ENCODE measurements at places on chromosomes 2 and 18. TPM values are rescaled to one million over a fixed set of nuclear protein-coding genes. Genes with fewer than 3 reads are reported as not detected.

SULT1C4 gene
- total RNA-seq = not detected

HOXD11 gene
- not detected for total RNA-seq

UGT1A3 gene
- total RNA-seq = not detected

FAHD2A gene
- 33.6 TPM for total RNA-seq

GPBAR1 gene
- 0.24 TPM for total RNA-seq

LINC00305 gene
- total RNA-seq = not detected

CFC1 gene
- total RNA-seq = not detected

PRKAG3 gene
- total RNA-seq = not detected

TMEM150A gene
- 3.4 TPM for total RNA-seq

RNF152 gene
- 0.10 TPM for total RNA-seq

FOXI3 gene
- not detected for total RNA-seq

AQP12A gene
- total RNA-seq = not detected

TMEM247 gene
- not detected for total RNA-seq

DNA sequence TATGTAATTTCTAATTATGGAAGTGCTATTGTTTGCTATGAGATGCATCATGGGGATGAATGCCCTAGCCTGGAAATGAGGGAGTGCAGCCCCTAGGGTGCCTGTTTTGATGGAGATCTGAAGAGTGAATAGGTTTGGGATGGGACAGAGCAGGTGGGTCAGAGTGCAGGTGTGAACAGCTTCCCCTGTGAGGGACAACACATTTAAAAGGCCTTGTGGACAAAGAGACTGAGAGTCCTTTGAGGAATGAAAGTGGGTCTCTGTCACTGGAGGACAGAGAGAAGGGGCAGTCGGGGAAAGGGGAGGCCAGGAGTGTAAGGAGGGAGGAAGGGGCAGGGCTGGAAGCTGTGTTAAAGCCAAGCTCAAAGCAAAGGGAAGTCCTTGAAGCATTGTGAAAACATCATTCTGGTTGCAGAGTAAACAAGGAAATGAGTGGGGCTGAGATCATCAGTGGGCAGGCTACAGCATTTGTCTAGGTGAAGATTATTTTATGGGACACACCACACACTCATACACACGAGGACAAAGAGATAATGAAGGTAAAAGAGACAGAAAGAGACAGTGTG, 877.6 kb downstream of the SLC4A3 start:
- no peak overlapping the region for H3K4me3 ChIP-seq
- H3K4me1 ChIP-seq = no peaks in the 10 kb centered on the region

DNA sequence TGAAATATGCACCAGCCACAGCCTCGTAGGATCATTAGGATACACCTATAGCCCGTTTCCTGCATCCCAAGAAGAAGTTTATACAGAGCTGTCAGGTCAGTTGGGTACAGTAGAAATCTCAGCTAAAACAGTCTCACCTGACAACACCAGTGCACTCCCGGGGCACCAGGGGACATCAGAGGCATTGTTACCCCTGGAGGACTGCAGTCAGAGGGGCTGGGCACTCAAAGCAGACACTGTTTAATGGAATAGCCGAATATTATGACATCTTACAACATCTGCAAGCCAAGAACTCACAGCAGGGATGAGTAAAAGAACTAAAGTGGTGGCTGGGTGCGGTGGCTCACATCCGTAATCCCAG, 93.0 kb upstream of the ID2 start:
- DNase-seq = no peak
- peaks cover 22% of the 10 kb centered on the region for H3K27me3 ChIP-seq
- H3K4me3 ChIP-seq = no peak overlapping the region
- no peak overlapping the region for H3K27ac ChIP-seq

GRCh38 chr2:118246079-118246478, 157.8 kb downstream of the INSIG2 start:
- H3K27ac ChIP-seq = no peak overlapping the region
- no peak for DNase-seq
- H3K4me3 ChIP-seq = no peak overlapping the region
- no peaks in the 10 kb centered on the region for H3K36me3 ChIP-seq

GRCh38 chr2:207474863-207475485, 54.8 kb upstream of the CREB1 start:
- DNase-seq = no peak
- no peak overlapping the region for H3K4me3 ChIP-seq
- H3K27me3 ChIP-seq = no peaks in the 10 kb centered on the region

DNA sequence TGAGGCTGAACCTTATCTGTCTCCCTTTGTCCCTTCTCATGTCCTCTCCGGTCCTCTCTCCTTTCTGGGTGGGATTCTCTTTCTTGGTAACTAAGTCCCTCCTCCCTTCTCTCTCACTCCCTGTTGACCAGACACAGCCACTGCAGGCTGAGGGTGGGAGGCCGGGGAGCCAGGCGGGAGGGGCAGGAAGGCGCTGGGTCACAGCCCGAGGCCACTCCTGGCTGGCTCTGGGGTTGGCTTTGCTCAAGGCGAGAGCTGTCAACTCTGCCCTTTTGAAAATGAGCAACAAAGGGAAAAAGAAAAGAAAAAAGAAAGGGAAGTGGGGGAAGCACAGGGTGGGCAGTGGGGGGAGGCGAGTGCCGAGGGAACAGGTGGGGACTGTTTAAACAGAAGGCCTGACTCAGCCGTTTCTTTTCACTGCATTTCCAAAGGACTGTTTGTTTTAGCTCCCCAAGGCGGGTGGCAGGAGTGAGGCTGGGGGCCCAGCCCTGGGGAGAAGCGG, 70.5 kb upstream of the IGFBP5 start:
- no peaks in the 10 kb centered on the region for H3K4me1 ChIP-seq
- no peak overlapping the region for H3K4me3 ChIP-seq
- peaks cover 4% of the 10 kb centered on the region for H3K27me3 ChIP-seq
- no peak overlapping the region for H3K27ac ChIP-seq
- no peaks in the 10 kb centered on the region for H3K36me3 ChIP-seq
- no peak for DNase-seq

GRCh38 chr2:207041279-207041678, 102.0 kb downstream of the CPO start:
- H3K27ac ChIP-seq = no peak overlapping the region
- no peak overlapping the region for H3K4me3 ChIP-seq
- no peaks in the 10 kb centered on the region for H3K4me1 ChIP-seq
- no peak for DNase-seq
- no peaks in the 10 kb centered on the region for H3K36me3 ChIP-seq

DNA sequence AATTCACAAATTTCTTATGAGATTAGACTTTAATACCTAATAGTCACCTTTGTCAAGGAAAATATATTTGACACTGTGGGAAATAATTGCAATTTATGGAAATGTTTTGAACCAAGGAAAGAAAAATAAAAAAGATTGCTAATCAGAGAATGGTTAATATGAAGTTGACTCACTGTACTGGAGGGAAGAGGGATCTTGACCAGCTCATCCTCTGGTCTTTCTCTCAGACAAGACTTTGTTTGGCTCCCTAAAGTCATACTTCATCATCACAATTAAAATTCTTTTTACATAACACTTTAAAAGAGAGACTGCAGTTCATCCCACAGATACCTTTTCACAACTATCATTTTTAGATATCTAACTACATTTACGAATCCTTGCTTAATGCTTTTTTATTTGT, 538.5 kb upstream of the ZEB2 start:
- no peak overlapping the region for H3K27ac ChIP-seq
- no peaks in the 10 kb centered on the region for H3K4me1 ChIP-seq
- DNase-seq = no peak

DNA sequence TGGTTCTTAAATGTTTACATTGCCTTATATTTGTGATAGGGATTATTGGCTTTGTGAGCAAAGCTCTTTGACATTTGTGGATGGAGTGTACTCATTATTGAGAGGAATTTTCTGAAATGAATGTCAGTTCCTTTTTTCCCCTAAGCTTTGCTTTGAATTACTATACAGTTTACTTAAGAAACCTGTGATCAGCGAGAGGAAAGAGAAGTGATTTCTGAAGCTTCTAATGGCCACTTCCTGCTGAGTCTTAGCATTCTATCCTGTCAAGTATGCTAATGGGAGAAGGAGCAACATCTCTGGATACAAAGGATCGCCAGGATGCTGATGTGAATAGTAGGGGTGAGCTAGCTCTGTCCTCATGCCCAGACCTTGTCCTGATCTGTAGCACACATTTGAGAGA, 47.8 kb upstream of the MGAT5 start:
- H3K27me3 ChIP-seq = no peaks in the 10 kb centered on the region
- DNase-seq = no peak
- H3K36me3 ChIP-seq = peaks cover 3% of the 10 kb centered on the region
- H3K27ac ChIP-seq = no peak overlapping the region
- H3K4me3 ChIP-seq = no peak overlapping the region

- H3K27ac ChIP-seq = no peak overlapping the region
- H3K4me3 ChIP-seq = no peak overlapping the region
- no peaks in the 10 kb centered on the region for H3K36me3 ChIP-seq
- H3K4me1 ChIP-seq = no peaks in the 10 kb centered on the region
Measured at GRCh38 chr2:14552818-14553217, 79.7 kb upstream of the LRATD1 start.

- no peak overlapping the region for H3K27ac ChIP-seq
- H3K4me1 ChIP-seq = peaks cover 11% of the 10 kb centered on the region
- no peak overlapping the region for H3K4me3 ChIP-seq
- no peaks in the 10 kb centered on the region for H3K27me3 ChIP-seq
- H3K36me3 ChIP-seq = peaks cover 12% of the 10 kb centered on the region
Measured at GRCh38 chr2:17661460-17661859, 92.2 kb downstream of the SMC6 start.

- H3K4me3 ChIP-seq = no peak overlapping the region
- H3K4me1 ChIP-seq = peaks cover 24% of the 10 kb centered on the region
- H3K36me3 ChIP-seq = peaks cover 1% of the 10 kb centered on the region
- H3K27me3 ChIP-seq = peaks cover 12% of the 10 kb centered on the region
Measured at GRCh38 chr2:239930378-239930777, 94.8 kb downstream of the NDUFA10 start.

- no peak overlapping the region for H3K4me3 ChIP-seq
- no peak overlapping the region for H3K27ac ChIP-seq
- H3K4me1 ChIP-seq = peaks cover 1% of the 10 kb centered on the region
- no peak for DNase-seq
Measured at GRCh38 chr2:157911750-157912149, 35.6 kb upstream of the ACVR1 start.

DNA sequence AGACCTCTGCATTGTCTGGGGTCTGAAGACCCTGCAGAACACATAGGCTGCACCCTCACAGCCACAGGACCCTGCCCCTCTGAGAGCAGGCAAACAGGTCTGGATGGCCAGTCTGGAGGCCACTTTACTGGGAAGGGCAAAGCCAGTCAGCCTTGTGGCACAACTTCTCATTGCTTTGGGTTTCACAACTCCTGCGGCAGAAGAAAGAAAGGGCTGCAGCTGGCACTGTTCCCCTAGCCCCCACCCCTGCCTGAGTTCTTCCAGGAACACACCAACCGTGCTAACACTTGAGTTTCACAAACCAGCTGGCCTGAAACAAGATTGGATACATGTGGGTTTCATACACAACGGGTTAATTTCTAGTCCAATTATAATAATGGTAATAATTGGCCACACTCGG, 276.5 kb upstream of the MGAT5 start:
- H3K4me3 ChIP-seq = no peak overlapping the region
- no peaks in the 10 kb centered on the region for H3K36me3 ChIP-seq
- H3K4me1 ChIP-seq = peaks cover 2% of the 10 kb centered on the region
- H3K27me3 ChIP-seq = no peaks in the 10 kb centered on the region
- no peak overlapping the region for H3K27ac ChIP-seq
- no peak for DNase-seq

GRCh38 chr2:34291076-34291475, 692.0 kb upstream of the FAM98A start:
- no peak overlapping the region for H3K4me3 ChIP-seq
- H3K27me3 ChIP-seq = no peaks in the 10 kb centered on the region
- no peaks in the 10 kb centered on the region for H3K4me1 ChIP-seq
- H3K27ac ChIP-seq = no peak overlapping the region
- H3K36me3 ChIP-seq = no peaks in the 10 kb centered on the region

DNA sequence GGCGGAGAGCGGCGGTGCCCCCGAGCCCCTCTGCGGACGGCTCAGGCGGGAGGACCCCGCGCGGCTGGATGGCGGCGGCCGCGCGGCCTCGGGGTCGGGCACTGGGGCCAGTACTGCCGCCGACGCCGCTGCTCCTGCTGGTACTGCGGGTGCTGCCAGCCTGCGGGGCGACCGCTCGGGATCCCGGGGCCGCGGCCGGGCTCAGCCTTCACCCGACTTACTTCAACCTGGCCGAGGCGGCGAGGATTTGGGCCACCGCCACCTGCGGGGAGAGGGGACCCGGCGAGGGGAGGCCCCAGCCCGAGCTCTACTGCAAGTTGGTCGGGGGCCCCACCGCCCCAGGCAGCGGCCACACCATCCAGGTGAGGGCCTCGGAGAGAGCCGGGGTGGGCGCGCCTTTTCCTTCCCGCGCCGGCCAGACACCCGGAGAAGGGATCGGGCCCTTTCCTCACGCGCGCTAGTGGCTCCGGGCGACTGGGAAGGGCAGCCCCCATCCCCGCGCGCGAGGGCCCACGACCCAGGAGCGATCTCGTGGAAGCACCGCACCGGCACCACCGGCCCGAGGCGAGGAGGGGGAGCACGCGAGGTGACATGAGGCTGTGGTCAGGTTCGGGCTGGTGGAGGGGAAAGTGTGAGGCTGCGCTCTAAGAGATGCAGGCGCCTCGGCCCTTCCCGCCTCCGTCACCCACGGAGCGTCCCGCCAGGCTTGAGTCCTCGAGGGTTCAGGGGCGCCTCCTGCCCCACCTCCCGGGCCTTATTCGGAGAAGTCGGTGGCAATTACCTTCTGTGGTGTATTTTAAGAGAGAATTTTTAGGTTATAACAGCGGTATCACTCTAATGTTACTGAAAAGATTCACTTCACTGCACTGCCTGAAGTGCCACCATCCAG, 607 bp downstream of the LAMA3 start:
- no peak overlapping the region for H3K27ac ChIP-seq
- H3K4me3 ChIP-seq = peak overlapping the region; percentile 18
- no peaks in the 10 kb centered on the region for H3K36me3 ChIP-seq
- peaks cover 5% of the 10 kb centered on the region for H3K4me1 ChIP-seq

DNA sequence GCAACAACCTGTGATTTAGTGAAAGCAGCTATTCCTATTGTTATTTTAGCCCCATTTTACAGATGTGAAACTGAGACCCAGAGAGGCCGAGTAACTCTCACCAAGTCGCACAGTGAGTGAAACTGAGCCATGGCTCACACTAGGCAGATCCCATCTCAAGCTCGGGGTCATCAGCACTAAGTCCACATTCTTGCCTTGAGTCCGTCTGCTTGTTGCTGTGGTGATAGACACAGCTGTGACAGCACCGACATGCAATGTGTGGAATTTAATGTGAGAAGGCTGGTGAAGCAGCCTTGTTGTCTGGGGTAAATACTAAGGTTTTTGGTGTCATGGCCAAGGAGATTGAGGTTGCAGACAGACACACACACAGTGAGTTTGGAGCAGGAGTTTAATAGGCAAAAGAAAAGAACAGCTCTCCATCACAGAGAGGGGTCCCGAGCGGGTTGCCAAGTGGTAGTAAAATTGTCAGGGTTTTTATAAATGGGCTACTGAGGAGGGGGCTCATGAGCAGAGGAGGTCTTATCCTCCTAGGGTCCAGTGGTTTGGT, 40.2 kb upstream of the GMCL1 start:
- DNase-seq = no peak
- H3K27me3 ChIP-seq = no peaks in the 10 kb centered on the region
- peaks cover 14% of the 10 kb centered on the region for H3K4me1 ChIP-seq
- H3K36me3 ChIP-seq = peaks cover 2% of the 10 kb centered on the region
- no peak overlapping the region for H3K27ac ChIP-seq
- no peak overlapping the region for H3K4me3 ChIP-seq

GRCh38 chr2:84302513-84303412, 156.3 kb downstream of the SUCLG1 start:
- H3K27ac ChIP-seq = no peak overlapping the region
- H3K4me3 ChIP-seq = no peak overlapping the region
- H3K27me3 ChIP-seq = peaks cover 4% of the 10 kb centered on the region
- no peaks in the 10 kb centered on the region for H3K4me1 ChIP-seq

Data from activated naive CD8-positive, alpha-beta T cell treated with anti-CD3 and anti-CD28 coated beads for 36 hours (primary cell).